ENCODE measurements at places on chromosomes 12 and 14. TPM values are rescaled to one million over a fixed set of nuclear protein-coding genes. Genes with fewer than 3 reads are reported as not detected.

The CDCA4 gene
- 4.1 TPM for total RNA-seq

The SLC7A8 gene
- 49.8 TPM for total RNA-seq

The SLCO1C1 gene
- total RNA-seq = 0.96 TPM

The C12orf50 gene
- total RNA-seq = not detected

The DDN gene
- not detected for total RNA-seq

The NUMB gene
- total RNA-seq = 139 TPM

The FGF6 gene
- total RNA-seq = not detected

The NTS gene
- total RNA-seq = 0.32 TPM

The RASSF8 gene
- 85.7 TPM for total RNA-seq

The TOMM20L gene
- not detected for total RNA-seq

The HOXC4 gene
- total RNA-seq = 0.61 TPM

The TRMT5 gene
- total RNA-seq = 11.3 TPM

The SETD1B gene
- total RNA-seq = 18.4 TPM

The SNW1 gene
- 64.7 TPM for total RNA-seq

The RERG gene
- total RNA-seq = 19.6 TPM

The SENP1 gene
- total RNA-seq = 16.9 TPM

The TMEM116 gene
- 23.4 TPM for total RNA-seq

The OLR1 gene
- total RNA-seq = 96.1 TPM

The SCN8A gene
- total RNA-seq = 1.1 TPM

The HOXC5 gene
- total RNA-seq = not detected

The PPFIA2 gene
- 1.4 TPM for total RNA-seq

The INHBE gene
- total RNA-seq = not detected

The RERGL gene
- 0.72 TPM for total RNA-seq

The LETMD1 gene
- 71.6 TPM for total RNA-seq

The CLEC1B gene
- total RNA-seq = not detected

The AKAP3 gene
- total RNA-seq = 1.9 TPM

The APOF gene
- not detected for total RNA-seq

The SPIC gene
- total RNA-seq = not detected

The CMTM5 gene
- total RNA-seq = 0.96 TPM

The NR1H4 gene
- total RNA-seq = not detected

The RNU4-1 gene
- 2,477 TPM for total RNA-seq

Measured in upper lobe of right lung (tissue), 1 donor.